MCF 10A (cell line): ENCODE measurements at places on chromosomes 7 and 10.

DNA sequence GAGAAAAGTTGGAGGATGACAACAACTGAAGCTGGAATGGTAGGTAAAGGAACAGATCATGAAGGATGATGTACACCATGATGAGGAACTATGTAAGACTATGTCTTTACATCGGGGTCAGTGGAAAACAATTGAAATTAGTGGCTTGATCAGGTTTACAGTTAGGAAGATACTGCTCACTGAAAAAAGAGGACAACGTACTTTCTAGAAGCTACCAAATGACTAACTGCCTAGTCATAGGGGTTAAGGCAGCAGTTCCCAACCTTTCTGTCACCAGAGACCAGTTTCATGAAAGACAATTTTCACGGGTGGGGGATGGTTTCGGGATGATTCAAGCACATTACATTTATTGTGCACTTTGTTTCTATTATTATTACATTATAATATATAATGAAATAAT, 91.6 kb upstream of the ANKRD1 start:
- no peak for DNase-seq

DNA sequence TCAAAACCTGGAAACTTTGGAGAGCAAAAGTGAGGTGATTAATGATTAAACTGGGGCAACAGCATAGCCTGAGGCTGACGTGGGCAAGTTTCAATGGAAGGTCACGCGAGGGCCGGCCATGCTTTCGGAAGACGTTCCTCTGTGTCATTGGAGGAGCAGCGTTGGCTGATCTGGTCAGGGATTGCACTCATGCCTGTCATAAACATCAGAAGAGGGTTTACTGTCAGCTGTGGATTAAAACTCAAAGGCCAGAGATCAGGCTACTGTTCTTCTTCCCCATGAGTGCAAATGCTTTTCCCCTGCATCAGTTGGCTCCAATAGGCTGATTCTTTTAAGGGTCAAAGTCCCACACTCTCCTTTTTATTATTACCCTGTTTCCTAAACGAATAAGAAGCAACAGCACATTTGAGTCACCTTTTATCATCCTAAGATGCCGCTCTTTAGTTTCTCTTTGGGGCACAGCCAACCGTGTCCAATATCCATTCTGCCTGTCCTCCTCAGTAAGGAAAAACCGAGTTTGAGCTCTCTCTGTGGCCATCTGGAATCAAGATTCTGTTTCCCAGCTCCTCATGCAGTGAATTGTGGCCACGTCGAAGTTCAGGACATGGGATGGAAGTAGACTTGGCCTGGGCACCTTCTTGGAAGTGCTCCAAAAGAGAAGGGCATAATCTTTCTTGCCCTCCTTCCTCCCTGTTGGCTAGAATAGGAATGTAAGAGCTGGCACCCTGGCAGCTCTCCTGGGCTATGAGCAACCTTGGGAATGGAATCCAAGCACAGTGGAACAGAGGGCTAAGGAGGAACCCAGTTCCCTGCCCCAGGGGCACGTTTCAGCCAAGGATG, 62.5 kb upstream of the INSIG1 start:
- peak; percentile 18 for DNase-seq

DNA sequence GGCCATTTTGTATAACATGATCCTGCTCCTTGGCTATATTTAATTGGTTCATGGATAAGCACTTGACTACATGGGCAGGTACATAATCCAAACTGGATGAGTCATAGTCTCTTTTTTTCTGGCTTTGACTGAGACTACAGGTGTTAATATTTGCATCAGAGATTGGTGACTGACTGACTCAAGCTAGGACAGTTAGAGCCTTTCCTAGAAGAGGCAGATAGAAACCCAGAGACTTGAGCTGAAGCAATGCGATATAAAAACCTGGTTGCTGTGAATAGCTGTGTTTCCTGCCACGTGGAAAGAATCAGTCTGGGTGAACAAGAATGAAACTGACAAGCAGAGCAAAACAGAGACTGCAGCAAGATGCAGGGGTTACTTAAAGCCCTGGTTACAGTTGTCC, 81.0 kb downstream of the SAMD9 start:
- DNase-seq: peak; percentile 38

DNA sequence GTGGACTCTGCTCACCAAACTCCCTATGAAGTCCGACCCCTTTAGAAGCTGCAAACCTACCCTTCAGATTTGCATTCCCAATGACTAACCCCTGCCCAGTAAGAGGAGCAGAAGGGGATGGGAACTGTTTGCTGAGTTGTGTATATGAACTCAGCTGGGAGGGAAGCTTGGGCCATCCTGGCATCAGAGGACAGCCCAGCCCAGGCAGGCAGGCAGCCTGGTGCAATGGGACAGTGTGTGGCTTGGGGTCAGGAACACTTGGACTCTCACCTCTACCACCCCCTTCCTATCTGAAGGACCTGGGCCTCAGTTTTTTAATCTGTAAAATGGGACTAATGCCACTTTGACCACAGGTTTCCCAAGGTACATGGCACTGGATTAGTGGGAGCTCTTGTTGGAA, 147.4 kb upstream of the GPR26 start:
- no peak for DNase-seq

- no peak for DNase-seq
These were observed 2.5 kb downstream of the RTKN2 start for GRCh38 chr10:62266147-62266546.

GRCh38 chr10:23499372-23500132, 60.7 kb downstream of the OTUD1 start:
- DNase-seq: no peak

GRCh38 chr10:96357038-96357620, 1.7 kb downstream of the OPALIN start:
- DNase-seq: no peak
